ENCODE measurements at places on chromosomes 3 and 15.

DNA sequence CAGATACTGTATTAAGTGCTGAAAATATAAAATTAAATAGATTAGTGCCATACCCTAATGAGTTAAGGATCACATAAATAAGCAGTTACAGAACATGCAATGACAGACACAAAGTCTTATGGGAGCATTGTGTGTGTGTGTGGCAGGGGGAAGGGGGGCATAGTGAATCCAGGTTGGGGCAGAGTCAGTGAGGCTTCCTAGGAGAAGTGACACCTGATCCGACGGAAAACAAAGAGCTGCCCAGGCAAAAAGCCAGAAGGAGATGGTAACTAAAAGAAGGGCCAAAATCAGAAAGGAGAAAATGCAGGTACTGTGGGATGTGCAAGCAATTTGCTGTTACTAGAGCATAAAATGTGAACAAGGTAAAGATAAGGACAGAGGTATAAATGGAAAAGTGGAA is 80.1 kb upstream of the CHRM5 start:
- DNase-seq: no peak

DNA sequence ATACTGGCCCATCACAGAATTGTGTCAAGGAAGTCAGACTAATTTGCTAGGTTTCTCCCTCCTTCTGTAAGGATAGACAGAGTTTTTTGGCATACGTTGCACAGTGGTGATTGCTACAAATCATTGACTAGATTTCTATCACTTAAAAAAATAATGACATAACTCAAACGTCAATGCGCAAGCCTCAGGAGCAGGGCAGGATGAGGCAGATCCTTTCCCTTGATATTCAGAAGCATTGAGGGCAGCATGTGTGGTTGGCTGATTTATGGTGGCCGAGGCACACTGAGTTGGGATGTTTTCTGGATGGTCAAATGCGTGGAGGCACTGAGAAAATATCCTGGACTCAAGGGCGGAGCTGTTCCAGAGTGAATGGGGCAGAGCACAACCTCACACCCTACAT is 14.4 kb downstream of the THSD4 start:
- DNase-seq: no peak

DNA sequence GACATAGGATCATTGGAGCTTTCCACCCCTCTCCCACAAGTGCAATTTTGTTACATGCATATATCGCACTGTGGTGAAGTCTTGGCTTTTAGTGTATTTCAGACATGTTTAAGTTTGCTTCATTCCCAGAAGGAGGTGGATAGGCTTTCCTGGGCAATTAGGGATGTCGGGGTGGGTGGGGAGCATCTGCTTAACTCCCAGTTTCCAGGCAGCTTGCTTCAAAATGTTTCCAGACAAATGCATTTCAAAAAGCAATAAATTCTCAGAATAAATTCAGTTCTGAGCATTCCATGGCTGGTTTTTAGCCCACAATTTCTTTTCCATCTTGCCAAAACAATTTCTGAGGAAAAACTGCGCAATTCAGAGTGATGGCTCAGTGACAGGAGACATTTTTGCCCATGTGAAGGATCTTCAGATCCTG is 227.7 kb upstream of the ZPLD1 start:
- DNase-seq: no peak

GRCh38 chr3:153144779-153145178 is 17.2 kb upstream of the RAP2B start:
- DNase-seq: peak; percentile 19

- DNase-seq: no peak
Measured at GRCh38 chr3:66692042-66692765, 191.4 kb upstream of the LRIG1 start.

- DNase-seq: no peak
Measured at GRCh38 chr3:77271711-77272110, 231.8 kb downstream of the ROBO2 start.

GRCh38 chr3:165746874-165747273 is 90.3 kb downstream of the BCHE start:
- no peak for DNase-seq

DNA sequence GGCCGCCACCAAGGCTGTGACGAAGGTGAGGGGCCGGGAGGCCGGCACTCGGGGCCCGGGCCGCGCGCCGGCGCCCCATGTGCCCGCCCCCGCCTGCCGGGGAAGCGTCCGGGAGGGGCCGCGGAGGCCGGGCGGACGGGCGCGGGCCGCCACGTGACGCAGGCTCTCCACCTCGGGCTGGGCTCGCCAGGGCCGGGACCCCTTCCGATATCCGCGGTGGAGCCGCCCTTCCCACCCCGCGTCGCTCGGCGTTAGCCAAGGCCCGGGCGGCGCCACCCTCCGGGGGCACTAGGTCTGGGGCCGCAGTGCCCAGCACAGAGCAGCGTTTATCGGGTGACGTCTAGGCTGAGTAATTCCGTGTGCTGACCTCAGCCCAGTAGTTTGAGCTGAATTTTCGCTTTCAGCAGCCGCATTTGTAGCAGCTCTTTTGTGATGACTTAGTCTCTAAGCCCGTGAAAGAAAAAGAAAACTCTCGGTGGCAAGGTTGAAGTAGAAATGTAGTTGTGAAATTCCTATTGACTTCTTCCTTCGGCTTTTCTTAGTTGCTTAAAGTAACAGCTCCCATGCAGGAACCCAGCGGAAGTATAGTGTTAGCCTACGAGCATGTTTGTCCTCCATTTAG is 885 bp downstream of the CDV3 start:
- DNase-seq: peak; percentile 57

DNA sequence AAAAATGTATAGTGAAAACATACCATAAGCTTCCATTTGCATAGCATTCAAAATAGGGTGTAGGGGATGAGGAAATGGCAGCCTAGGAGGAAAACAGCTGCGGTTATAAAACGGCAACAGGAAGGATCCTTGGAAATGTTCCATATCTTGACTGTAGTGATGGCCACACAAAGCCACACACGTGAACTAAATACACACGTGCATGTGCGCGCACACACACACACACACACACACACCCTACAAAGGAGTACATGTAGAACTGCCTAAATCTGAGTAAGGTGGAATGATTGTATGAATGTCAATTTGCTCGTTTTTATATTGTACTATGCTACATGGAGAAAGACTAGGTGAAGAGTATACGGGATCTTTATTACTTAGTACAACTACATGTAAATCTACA is 3.9 kb upstream of the IREB2 start:
- no peak for DNase-seq

DNA sequence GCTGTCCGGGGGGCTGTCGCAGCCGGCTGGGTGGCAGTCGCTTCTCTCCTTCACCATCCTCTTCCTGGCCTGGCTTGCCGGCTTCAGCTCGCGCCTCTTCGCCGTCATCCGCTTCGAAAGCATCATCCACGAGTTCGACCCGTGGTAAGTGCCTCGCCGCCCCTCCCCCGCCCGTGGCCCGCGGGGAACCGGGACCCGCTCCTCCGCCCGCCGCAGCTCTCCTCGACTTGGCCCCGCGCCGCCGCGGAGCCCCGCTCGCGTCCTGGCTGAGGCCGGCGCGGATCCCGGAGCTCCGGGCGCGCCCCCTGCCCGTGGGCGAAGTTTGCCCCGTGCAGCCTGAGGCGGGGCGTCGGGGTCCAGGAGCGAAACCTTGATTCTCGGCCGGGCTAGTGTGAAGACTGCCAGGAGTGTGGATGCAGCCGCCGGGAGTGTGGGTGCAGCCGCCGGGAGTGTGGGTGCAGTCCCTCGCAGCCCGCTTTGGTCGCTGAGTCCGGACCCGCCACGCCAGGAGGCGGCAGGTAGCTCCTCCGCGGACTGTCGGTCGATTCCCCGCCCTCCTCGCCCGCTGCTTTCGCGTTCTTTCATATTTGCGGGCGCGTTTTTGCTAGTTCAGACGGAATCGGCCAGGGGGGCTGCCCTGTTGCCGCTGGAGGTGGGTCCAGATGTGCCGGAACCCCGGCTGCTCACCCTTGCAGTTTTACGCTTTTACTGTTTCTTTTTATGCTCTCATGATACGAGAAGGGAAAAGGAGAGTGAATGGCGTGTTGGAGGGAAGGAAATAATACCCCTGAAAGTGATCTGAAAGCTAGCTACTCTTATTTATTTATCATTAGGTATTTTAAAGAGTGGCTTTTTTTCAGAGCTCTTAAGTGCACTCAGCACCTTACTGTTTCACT is 692 bp downstream of the STT3B start:
- DNase-seq: peak; percentile 11

DNA sequence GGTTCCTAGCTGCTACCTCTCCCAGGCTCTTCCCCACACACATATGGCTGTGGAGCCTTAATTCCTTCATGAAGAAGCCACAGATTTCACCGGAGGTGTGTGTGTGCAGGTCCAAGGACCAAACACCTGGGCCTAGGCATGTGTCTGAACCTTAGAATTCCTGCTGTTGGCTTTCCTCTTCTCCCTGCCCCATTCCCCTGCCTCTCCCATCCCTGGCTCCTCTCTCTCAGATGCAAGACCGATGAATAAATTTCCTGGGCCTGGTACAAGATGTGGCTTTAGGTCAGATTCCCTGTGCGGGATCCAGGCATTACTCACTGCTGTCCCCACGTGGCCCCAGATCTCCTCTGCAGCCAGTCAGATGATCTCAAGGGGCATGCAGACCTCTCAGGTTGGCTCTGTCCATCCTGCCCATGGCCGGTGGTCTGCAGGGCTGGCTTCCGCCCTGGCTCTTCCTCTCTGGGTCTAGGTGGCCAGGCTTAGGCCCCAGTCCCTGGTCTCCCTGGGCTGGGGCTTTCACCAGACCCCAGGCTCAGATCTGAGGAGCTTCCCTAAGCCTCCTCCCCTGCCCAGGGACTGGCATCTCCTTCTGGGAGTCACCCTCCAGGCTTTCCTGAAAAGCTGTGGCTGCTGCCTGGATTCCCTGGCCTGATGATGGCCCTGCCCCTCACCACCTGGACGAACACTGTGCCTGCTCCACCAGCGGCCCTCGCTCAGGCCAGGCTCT is 20.5 kb downstream of the CCR9 start:
- peak; percentile 64 for DNase-seq

Measured in brain microvascular endothelial cell (primary cell).